Neural crest cell (in vitro differentiated cells): ENCODE measurements at places on chromosomes 12 and 14.
A peak's percentile ranks its signal among the peaks of the same experiment; 100 is the strongest.

DNA sequence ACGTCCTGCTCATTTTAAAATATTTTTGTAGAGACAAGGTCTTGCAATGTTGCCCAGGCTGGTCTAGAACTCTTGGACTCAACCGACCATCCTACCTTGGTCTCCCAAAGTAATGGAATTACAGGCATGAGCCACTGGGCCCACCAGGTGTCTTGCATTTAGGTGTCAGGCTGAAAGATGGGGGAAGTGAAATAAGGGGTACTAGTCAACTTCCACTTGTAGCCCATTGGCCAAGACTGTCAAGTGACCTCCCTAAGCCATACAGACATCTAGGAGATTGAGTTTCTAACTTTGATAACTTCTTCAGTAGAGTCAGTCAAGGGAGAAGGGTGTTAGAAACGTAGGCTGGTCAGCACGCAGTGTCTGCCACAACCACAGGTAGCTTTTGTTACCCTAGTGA, 32.0 kb downstream of the ARF6 start:
- no peaks in the 10 kb centered on the region for H3K4me1 ChIP-seq
- H3K36me3 ChIP-seq, result no peaks in the 10 kb centered on the region
- H3K27me3 ChIP-seq, result no peaks in the 10 kb centered on the region
- no peak overlapping the region for H3K4me3 ChIP-seq
- DNase-seq, result no peak

DNA sequence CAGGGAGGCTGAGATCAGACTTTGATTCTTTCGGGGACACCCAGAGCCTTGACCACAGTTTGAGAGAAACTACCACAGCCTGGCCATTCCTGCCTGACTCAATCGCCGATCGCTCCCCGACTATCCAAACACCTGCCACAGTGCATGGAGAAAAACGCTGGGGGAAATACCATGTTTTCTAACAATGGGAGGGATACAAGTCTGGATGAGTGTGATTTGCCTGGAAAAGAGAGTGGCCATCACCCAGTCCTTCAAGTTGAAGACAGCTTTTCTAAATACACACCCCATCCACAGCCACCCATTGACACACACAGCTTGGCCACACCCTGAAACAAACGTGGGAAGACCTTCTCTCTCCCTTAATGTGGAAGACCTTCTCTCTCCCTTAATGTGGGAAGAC, 6.7 kb upstream of the VASH1 start:
- no peaks in the 10 kb centered on the region for H3K36me3 ChIP-seq
- DNase-seq, result no peak
- H3K4me3 ChIP-seq, result no peak overlapping the region
- no peak overlapping the region for H3K27ac ChIP-seq
- H3K4me1 ChIP-seq, result peaks cover 5% of the 10 kb centered on the region
- H3K27me3 ChIP-seq, result no peaks in the 10 kb centered on the region

GRCh38 chr14:54935958-54936357, 33.3 kb upstream of the GCH1 start:
- peaks cover 9% of the 10 kb centered on the region for H3K36me3 ChIP-seq
- no peaks in the 10 kb centered on the region for H3K27me3 ChIP-seq
- no peaks in the 10 kb centered on the region for H3K4me1 ChIP-seq
- no peak overlapping the region for H3K4me3 ChIP-seq
- no peak overlapping the region for H3K27ac ChIP-seq
- no peak for DNase-seq

DNA sequence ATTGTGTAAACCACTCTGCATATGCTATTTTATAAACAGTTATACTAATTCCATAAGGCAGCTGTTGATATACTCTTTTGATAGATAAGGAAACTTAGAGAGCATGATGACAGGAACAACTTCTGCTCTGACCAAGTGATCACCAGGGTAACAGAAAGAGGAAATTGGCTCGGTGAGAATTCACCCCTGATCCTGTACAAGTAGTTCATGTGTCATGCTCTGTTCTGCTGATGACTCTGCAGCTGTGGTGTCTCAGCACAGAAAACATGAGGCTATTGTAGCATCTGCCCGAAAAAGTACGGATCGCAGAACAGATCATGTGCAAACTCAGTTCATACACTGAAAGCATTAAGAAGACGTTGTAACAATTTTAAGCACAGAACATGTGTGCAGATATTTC, 345.0 kb downstream of the LRIG3 start:
- H3K4me1 ChIP-seq, result peaks cover 4% of the 10 kb centered on the region
- H3K27ac ChIP-seq, result no peak overlapping the region
- H3K36me3 ChIP-seq, result no peaks in the 10 kb centered on the region
- no peak for DNase-seq
- no peak overlapping the region for H3K4me3 ChIP-seq

- peak within 1 kb of the TSS; percentile 99 for H3K27ac ChIP-seq
- H3K27me3 ChIP-seq, result no peaks in the 10 kb centered on the region
- H3K36me3 ChIP-seq, result no peaks in the 10 kb centered on the region
These were observed at the start of gene TRIP11 for GRCh38 chr14:92039719-92040430. TRIP11 (minus strand) TSS chr14:92040059; CDS start chr14:92039685, 374 bp downstream.

DNA sequence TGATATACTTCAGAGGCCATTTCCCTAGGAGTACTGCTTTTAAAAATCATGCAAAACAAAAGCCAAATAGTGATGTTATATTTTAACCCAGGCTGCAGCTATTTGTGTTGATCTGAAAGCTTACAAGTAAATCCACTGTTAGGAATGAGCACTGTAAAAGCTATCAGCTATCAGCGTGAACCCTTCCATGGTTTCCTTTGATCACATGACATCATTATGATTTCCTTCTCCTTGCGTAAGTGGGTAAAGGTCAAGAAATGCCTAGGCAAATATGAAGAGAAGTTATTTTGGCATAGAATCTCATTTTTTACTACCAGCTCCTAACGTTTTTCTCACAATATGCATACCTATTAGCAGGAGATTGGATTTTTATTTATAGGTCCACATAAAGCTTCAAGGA, 48.6 kb upstream of the CATSPERB start:
- no peak overlapping the region for H3K4me3 ChIP-seq
- peaks cover 2% of the 10 kb centered on the region for H3K27me3 ChIP-seq
- H3K27ac ChIP-seq, result no peak overlapping the region
- H3K4me1 ChIP-seq, result peaks cover 9% of the 10 kb centered on the region
- H3K36me3 ChIP-seq, result no peaks in the 10 kb centered on the region

- H3K4me3 ChIP-seq, result no peak overlapping the region
- H3K4me1 ChIP-seq, result peaks cover 16% of the 10 kb centered on the region
- peak; percentile 75 for DNase-seq
These were observed 267.3 kb upstream of the SRRM4 start for GRCh38 chr12:118714051-118714460.

GRCh38 chr14:102991376-102991775, 66.0 kb downstream of the CDC42BPB start:
- H3K36me3 ChIP-seq, result peaks cover 49% of the 10 kb centered on the region
- no peak overlapping the region for H3K27ac ChIP-seq
- H3K4me3 ChIP-seq, result no peak overlapping the region
- peaks cover 3% of the 10 kb centered on the region for H3K4me1 ChIP-seq

- H3K36me3 ChIP-seq, result peaks cover 3% of the 10 kb centered on the region
- peak overlapping the region; percentile 88 for H3K27ac ChIP-seq
- DNase-seq, result peak; percentile 19
- peak overlapping the region; percentile 96 for H3K4me3 ChIP-seq
These were observed 5.8 kb downstream of the KMT5A start for GRCh38 chr12:123389560-123390351.

DNA sequence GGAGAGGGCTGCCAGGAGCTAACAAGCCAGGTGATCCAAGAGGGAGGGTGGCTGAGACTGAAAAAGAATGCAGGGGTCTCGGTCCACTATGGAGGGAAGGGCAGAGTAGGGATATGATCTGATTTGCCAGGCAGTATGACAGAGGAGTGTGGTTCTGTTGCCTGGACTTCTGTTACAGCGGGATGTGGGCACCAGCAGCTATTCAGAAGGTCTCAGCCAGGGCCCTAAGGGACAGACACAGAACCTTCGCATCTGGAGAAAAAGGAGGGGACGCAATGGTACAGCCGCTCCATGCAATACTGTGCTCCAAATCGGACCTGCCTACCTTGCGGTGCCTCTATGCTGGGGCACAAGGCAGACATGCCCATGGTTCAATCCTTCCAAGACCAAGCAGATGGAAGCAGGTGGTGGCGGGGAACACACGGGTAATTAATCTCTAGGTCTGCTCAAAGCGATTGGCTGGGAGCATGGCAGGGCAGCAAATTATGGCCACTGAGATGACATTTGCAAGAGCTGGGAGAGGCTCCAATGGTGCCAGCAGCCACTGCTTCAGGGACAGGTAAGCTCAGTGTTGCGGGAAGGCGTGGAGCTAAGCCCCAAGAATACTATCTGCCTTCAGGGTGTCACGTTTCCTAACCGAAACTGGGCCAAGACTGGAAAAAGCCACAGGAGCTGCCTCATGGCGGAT, 185.5 kb downstream of the FOXN3 start:
- H3K27ac ChIP-seq, result no peak overlapping the region
- H3K36me3 ChIP-seq, result no peaks in the 10 kb centered on the region
- peaks cover 13% of the 10 kb centered on the region for H3K4me1 ChIP-seq
